T1000 (cell line): ENCODE measurements at places on chromosomes 2 and 18.

DNA sequence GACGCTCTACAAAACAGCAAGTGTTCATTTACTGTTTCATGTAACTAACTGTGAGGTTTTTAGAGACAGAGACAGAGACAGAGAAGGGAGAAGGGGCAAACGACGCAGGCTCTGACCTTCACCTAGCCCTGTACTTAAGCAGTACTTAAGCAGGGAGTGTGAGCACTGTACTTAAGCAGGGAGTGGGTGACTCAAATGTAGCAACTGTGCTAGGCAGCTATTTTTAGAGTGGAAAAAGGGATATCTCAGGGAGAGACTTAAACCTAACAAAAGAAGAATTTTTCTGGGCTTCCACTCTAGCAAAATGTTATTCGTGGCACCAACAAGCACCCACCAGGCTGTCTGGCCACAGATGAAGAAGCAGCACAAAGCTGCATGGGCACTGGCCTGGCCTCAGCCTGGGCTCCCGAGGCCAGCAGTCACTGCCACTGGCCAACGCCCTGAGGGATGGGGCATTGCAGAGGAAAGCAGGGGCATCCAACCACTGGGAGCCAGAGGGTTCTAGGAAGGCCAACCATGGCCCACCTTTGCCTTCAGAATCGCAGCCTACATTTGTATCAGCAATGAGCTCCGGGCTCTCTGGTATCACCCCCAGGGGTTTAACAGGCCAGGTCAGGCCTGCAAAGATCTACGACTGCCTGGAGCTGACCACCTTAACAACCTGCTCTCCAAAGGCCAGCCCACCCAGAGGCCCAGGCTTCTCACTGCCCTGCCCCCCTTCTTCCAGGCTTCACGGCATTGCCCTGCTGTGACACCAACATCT lies 154.3 kb downstream of the TTC32 start:
- no peak for DNase-seq

DNA sequence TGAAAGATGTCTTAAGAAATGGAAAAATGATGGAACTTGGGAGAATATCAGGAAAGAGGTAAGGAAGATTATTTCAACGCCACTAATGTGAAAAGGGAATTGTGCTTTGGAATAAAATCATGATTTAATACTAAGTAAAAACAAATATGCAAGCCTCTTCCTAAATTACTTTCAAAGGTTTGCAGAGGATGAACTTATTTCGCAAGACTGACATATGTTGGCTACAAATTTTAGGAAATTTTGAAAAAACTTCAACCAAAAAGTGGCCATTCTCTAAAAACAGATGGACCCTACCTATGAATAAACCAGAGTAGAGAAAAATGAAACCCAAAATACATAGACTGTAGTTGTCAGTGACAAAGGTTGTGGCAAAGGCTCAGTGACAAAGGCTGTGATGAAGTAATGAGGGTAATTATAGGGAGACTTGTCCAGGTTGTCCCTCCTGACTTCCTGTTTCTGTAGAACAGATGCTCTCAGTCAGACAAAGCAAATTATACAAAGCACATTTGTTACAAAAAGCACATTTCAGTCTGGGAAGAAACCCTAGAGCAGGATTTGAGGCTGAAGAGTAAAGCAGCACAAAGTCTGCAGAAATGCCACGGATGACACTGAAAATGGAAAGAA lies 39.5 kb downstream of the SFT2D3 start:
- no peak for DNase-seq

DNA sequence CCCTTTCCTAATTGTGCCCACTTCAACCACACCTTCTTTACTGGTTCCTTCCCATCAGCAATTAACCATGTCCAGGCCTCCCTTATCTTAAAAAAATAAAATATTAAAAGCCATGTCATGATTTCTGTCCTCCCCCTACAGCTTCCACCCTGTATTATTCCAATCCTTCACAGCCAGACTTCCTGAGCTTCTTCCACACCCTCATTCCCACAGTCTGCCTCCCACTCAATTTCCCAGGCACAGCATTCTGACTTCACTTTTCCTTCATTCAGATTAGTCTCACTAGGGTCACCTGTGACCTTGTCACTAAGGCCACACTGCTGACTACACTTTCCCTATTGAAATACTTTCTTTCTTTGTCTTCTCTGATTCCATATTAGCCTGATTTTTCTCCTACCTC lies 159.4 kb downstream of the DIS3L2 start:
- DNase-seq, result no peak

- DNase-seq, result no peak
Observed at GRCh38 chr18:13521418-13521817, 204.9 kb downstream of the FAM210A start.

DNA sequence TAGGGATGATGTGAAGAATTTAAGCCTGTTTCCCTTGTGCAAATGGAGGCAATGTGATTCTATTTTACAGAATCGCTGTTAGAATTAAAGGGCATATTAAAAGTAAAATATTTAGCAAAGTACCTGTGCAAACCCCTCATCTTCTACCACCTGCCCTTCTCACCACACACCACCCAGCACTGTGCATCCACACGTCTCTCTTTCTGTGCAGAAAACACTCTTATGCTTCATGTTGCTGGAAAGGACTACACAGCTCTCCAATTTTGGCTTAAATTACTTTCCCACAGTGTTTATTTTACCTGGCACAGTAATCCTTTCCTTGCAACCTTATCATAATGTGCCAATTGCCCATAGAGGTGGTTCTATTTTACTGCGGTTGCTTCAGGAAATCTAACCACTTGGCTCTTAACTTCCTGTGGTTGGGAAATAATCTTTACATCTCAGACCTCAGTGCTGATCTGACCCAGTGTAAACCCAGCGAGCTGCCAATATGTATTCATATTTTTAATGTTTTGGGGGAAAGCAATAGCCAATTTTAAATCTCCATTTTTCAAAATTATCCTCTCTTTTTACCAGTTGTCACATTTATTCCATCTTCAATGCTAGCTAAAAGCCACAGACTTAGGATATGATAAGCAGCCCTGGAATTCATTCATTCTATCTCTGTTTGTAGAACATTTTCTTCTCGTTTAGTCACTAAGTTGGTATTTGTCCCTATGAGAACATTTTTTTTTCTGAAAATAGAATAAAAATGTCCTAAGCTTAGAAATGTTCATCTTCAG lies 250.9 kb downstream of the DSEL start:
- DNase-seq, result no peak

GRCh38 chr18:57811477-57812125 lies 8.5 kb upstream of the ATP8B1 start:
- no peak for DNase-seq

DNA sequence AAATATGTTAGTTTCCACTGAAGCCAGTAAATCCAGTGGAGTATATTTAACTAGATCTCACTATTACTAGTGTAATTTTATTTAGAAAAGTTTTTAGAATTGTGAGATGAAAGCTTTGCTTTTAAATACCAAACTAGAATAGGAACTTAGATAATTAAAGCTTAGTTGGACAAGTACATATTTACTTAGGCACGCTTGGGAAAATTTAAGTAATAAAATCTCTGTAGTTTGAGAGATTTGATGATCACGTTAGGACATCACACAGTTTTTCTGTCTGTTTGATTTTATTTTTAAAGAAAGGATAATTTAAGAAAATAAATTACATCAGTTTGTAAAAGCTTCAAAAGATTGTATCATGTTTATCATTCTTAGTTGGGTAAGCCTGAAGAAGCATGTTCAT lies 140.8 kb upstream of the IL1R2 start:
- DNase-seq, result no peak

GRCh38 chr2:86274918-86275275 lies 62.5 kb downstream of the REEP1 start:
- DNase-seq, result no peak

- DNase-seq, result no peak
Observed at GRCh38 chr2:38106405-38107094, 30.6 kb upstream of the CYP1B1 start.

DNA sequence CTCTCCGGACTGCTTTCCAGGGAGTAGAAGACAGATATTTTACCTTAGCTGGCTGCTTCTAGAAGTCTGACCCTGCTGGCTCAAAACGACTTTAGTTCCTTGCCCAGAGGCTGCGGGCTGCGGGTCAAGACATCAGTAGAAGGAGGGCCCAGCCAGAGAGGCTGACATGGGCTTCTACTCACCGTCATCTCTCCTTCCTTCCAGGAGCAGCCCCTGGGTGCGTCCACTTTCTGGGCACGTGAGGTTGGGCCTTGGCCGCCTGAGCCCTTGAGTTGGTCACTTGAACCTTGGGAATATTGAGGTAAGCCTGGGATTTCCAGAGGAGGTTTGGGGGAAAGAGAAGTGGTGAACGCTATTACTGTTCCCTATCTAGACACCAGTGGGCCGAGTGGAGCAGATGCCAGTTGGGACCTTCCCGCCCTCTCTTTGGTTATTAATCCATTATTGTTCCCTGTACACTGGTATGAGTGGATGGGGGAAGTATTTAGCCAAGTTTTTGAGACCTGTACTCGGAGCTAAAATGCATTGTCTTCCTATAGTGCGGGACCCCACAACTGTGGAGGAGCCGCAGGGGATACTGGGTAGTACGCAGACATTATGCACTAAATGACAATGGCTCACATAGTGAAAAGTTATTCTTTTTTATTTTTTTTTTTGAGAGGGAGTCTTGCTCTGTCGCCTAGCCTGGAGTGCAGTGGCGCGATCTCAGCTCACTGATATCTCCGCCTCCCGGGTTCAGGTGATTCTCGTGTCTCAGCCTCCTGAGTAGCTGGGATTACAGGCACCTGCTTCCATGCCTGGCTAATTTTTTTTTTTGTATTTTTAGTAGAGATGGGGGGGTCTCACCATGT lies 26.3 kb upstream of the CASP8 start:
- DNase-seq, result no peak

GRCh38 chr18:31371989-31372388 lies 4.6 kb upstream of the DSG4 start:
- no peak for DNase-seq

DNA sequence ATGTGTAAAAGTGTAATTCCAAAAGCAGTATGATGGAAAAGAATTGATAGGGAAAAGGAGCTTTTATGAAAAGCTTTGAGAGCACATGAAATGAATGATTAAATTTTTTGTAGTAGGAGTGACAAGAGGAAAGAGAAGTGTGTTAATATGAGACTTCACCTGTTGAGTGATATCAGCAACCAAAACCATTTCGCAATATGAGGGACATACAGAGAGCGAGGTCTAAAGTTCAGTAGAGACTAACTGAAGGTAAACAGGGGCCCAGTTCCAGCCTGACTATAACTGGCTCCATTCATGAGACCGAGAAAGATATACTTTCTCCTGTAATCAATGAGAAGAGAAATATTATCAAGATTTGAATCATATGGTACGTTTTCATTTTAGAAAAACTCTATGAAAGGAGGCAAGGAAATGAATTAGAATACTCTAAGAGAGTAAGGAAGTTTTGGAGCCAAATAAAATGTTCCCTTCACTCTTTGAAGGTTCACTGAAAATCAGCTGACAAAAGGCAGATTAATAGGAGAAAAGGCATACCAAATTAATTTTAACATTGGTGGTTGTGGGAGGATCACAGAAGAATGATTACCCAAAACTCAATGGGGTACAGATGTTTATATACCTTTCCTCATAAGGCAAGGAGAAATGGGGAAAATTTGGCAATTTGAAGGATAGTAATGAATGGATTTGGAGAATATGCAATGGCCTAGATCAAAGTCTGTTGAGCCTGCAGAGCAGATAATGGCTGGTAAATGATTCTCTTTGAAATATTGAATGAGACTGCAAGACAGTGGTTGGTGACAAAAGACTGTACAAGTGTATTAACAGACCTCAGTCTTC lies 932.2 kb downstream of the TDRD15 start:
- DNase-seq, result no peak

DNA sequence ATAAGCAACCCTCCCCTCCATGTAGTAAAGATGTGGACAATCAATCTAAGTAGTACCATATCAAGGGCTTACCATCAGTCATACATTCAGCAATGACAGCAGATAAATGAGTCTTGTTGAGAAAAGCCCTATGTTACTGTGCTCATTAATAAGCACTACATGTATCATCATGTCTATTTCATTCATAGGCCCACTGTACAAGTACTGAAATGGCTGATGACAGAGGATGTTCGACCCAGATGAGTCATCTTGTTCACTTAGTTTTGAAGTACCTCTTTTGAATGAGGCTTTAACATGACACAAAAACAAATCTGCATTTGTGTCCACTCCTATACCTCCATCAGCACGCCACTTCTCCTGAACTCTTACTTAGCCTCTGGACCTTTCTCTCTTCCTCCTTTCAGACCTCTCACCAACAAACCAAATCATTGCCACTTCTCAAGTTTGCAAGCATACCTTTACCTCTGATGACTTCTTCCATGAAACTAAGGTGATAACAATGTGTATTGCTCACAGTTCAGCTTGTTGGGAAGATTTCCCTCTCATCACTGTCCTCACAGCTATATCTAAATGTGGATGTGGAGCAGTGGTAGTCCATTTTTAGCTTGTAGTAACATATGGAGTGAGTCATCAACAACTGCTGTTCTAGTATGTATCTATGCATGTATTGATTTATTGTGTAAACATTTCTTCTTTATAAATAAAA lies 921.0 kb upstream of the SLC39A10 start:
- DNase-seq, result no peak

DNA sequence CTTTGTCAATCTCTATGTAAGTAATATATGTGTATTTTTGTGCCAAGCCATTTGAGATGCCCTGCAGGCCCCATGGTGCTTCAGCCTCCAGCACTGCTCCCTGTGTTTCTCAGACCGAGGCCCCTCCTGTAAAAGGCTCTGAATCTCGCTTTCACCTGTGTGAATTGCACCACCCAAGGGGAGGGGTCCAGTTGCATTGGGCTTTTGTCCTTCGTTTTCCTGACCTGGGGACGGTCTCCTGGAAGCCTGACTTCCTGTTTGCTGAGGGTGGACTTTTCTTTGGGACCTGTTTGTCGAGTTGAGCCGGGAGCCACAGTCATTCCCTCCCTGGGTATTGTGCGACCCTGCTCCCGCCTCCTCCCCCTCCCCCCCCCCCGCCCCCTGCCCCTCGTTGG lies 48.9 kb downstream of the AGAP1 start:
- no peak for DNase-seq
